Heart left ventricle (tissue), 16 donors: ENCODE measurements at places on chromosomes 16 and 17.

GRCh38 chr16:11686713-11687380, 18.6 kb downstream of the SNN start:
- DNase-seq, result no peak

DNA sequence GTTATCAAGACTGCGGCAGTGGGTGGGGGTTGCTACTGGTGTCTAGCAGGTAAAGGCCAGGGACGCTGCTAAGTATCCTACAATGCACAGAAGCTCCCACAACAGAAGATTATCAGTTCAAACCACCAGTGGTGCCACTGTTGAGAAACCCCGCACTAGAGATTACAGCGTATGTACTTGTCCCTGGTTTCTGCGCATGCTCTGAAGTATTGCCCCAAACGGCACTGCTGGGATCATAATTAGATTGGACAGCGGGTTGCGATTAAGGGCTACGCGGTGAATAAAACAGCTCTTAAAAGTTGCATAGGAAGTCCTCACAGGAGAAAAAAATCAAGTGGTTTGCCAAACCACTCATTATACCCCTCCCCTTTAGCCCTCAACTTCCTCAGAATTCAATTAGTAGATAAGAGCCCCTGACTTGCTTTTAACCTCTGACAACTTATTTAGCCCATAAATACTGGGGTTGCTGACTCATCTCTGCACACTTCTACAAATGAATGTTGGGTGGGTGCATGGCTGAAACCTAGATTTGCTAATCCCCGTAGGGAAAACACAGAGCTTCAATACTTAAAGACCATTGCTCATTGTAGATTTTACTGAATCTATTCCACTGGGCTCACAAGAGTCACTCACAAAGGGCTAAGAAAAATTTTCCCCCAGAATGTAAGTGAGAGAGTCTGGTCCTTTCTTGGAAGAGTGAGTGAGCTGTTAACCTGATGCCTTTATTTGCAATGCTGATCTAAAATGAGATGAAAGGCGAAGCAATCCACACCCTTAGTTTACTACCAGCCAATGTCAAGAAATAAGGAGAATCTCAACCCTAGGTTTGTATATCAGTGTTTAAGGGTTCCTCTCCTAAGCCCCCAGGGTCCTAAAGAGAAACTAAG, 91.8 kb downstream of the RGS9 start:
- DNase-seq, result no peak

GRCh38 chr17:19652595-19652994, 4.0 kb downstream of the ALDH3A2 start:
- no peak for DNase-seq

- no peak for DNase-seq
These were observed 111.5 kb upstream of the RBFOX1 start for GRCh38 chr16:7221157-7221556.

DNA sequence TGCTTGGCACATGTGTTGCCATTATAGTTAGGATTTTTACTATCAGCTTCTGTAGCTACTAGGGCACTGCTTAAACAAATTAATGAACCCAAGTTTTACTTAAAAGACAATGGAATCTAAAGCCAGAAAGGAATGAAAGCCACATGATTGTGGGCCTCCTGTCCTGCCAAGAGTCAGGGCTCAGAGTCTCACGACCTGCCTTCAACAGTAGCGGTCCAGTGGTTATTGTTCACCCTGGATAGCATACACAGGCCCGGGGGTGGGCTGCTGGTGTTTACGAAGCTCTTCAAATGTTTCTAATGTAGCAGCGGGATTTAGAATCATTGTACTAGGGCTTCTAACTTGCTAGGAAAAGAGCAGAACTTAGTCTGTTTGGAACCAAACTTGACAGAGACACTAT, 7.8 kb downstream of the GABARAPL2 start:
- no peak for DNase-seq

DNA sequence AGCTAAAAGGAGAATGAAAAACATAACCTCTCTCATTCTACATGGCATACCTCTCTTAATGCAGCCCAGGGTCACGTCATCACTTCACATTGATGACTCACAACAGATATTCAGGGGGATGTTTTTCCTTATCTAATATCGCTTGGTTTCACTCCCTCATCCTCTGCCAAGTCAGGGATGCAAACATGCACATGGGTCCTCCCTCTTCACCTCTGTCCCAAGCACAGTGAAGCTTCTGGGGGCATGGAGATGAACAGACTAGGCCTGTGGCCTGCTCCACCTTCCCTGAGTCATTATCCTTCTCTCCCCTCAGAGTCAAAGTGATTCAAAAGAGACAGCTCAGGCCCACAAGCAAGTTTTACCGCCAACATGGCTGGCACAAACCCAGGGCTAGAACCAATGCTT, 2.3 kb upstream of the MT2A start:
- DNase-seq, result no peak
